ENCODE measurements at places on chromosomes 7 and 10.

- no peak for DNase-seq
Measured at GRCh38 chr7:156074084-156074483, 261.8 kb upstream of the SHH start.

DNA sequence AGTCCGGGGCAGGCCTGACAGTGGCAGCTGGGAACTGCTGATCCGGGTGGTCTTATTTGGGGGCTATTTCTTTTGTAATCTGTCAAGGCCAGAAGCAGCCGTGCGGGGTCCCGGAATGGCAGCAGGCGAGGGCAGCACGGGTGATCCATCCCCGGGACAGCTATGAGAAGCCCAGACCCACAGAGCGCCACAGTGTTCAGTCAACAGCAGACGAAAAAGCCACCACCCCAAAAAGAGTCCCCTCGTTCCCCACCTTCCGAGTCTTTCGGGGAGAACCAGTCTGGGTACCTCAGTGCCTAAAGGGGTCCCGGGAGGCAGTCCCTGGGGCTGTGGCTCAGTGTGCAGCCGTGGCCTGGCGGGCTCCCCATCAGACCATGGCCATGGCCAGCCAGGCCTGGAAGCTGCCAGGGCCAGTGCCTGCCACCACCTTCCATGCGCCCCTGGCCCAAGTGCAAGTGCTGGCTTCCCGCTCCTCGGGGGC is 125.1 kb upstream of the KCTD7 start:
- no peak for DNase-seq

DNA sequence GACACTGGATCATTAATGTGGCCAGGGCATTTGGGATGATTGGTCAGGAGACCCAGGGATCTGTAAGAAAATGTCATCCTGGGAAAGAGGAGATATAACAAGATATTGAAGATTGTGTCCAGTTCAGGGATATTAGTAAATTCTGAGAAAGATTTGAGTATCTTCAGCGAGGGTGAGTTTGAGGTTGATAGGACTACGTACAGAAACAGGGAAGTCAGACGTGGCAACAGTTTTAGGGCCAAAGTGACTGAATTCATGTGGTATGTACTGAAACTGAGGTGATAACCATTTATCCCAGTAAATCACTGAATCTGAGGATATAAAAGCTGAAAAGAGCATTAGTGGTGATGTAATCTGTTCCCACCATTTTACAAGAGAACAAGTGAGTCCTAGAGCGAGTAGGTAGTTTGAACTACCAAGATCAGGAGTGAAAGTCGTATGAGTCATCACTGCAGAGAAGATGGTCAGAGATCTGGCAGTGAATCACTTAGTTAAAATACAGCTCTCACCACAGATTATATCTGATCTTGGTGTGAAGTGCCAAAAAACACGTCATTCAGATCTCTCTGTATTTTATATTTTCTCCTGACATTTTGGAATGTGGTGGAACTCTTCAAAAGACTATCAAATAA is 220.5 kb downstream of the CDK14 start:
- no peak for DNase-seq

DNA sequence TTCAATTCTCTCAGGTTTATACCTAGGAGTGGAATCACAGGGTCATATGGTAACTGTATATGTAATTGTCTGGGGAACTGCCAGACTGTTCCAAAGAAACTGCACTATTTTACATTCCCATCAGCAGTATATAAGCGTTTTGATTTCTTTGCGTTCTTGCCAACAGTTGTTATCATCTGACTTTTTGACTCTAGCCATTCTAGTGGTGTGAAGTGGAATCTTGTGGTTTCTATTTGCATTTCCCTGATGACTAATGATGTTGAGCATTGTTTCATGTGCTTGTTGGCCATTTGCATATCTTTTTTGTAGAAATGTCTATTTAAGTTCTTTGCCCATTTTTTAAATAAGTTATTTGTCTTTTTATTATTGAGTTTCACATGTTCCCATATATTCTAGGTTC is 44.3 kb upstream of the ZC3HAV1 start:
- no peak for DNase-seq
